B cell (primary cell): ENCODE measurements at places on chromosomes 12 and 14. TPM values are rescaled to one million over a fixed set of nuclear protein-coding genes. Genes with fewer than 3 reads are reported as not detected.
A peak's percentile ranks its signal among the peaks of the same experiment; 100 is the strongest.

Gene TAS2R43
- total RNA-seq: 4.8 and 5.0 TPM in 2 replicates

Gene KIF26A
- total RNA-seq: not detected in 2 replicates

Gene ALG10
- total RNA-seq: 15.8 and 17.0 TPM in 2 replicates

Gene MFAP5
- 0.94 TPM in 1 of 2 replicates, not detected in the other for total RNA-seq

Gene PFDN5
- 627 and 654 TPM in 2 replicates for total RNA-seq

GRCh38 chr12:45473636-45474035 is 255.9 kb upstream of the ARID2 start:
- H3K36me3 ChIP-seq: no peaks in the 10 kb centered on the region
- DNase-seq: no peak
- no peaks in the 10 kb centered on the region for H3K4me1 ChIP-seq
- no peak overlapping the region for H3K27ac ChIP-seq
- H3K4me3 ChIP-seq: no peak overlapping the region

GRCh38 chr14:101221549-101222160 is 318.1 kb upstream of the RTL1 start:
- no peaks in the 10 kb centered on the region for H3K27me3 ChIP-seq
- H3K4me3 ChIP-seq: no peak overlapping the region
- no peaks in the 10 kb centered on the region for H3K4me1 ChIP-seq
- H3K27ac ChIP-seq: no peak overlapping the region
- DNase-seq: no peak

- H3K4me3 ChIP-seq: no peak overlapping the region
- no peaks in the 10 kb centered on the region for H3K4me1 ChIP-seq
- no peaks in the 10 kb centered on the region for H3K27me3 ChIP-seq
- no peak overlapping the region for H3K27ac ChIP-seq
- DNase-seq: no peak
Measured at GRCh38 chr14:94382099-94382715, 6.2 kb downstream of the SERPINA1 start.

DNA sequence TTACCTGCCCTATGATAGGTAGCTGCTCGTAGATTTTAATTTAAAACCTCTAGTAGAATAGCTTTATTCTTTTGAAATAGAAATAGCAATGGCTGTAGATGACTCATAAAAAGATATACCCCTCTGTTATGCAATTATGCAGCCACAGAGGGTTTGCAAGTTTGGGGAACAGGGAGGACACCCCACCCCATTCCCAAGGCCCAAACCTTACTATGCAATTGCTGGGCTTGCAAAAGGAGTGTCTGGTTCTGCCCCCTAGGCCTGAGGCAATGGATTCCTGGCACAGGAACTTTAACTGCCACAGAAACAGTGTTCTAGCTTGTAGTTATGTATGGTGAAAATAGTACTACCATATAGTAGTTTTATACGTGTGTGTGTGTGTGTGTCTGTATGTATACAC is 403.3 kb downstream of the ADAMTS20 start:
- no peaks in the 10 kb centered on the region for H3K4me1 ChIP-seq
- no peaks in the 10 kb centered on the region for H3K27me3 ChIP-seq
- no peak for DNase-seq
- no peak overlapping the region for H3K4me3 ChIP-seq
- H3K36me3 ChIP-seq: no peaks in the 10 kb centered on the region

DNA sequence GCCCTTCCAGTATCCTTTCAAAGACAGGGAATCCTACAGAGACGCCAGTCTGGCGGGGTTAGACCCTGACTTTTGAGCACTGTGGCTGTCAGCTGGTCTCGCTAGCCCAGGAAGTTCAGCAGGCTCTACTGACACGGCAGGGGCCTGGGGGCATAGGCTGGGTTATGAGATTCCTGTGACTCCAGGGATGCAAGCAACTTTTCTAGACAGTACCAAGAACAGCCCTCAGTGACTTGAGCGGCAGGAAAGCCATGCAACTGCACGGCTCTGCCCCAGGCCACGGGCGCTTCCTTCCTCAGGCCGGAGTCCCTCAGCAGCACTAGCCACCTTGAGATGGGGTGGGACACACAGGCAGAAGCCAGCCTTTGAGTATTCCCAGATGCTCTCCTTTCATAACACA is 5.1 kb upstream of the SIVA1 start:
- no peak overlapping the region for H3K4me3 ChIP-seq
- H3K4me1 ChIP-seq: peaks cover 6% of the 10 kb centered on the region
- H3K27ac ChIP-seq: no peak overlapping the region
- no peaks in the 10 kb centered on the region for H3K27me3 ChIP-seq
- no peaks in the 10 kb centered on the region for H3K36me3 ChIP-seq
- no peak for DNase-seq

GRCh38 chr14:104681689-104682074 is 7.7 kb upstream of the INF2 start:
- no peaks in the 10 kb centered on the region for H3K27me3 ChIP-seq
- DNase-seq: no peak
- no peaks in the 10 kb centered on the region for H3K36me3 ChIP-seq
- peak overlapping the region; percentile 7 for H3K27ac ChIP-seq

GRCh38 chr14:68822132-68822651 is 29.3 kb upstream of the ZFP36L1 start:
- no peaks in the 10 kb centered on the region for H3K36me3 ChIP-seq
- DNase-seq: peak; percentile 52
- H3K4me1 ChIP-seq: peaks cover 32% of the 10 kb centered on the region
- peak overlapping the region; percentile 17 for H3K27ac ChIP-seq
